ENCODE measurements at places on chromosomes 7 and 10.

- DNase-seq = no peak
These were observed 508.1 kb upstream of the FOXK1 start for GRCh38 chr7:4174016-4174415.

GRCh38 chr10:71084061-71084817 lies 128.1 kb upstream of the UNC5B start:
- no peak for DNase-seq

GRCh38 chr10:76230921-76231285 lies 799.5 kb downstream of the LRMDA start:
- no peak for DNase-seq

- no peak for DNase-seq
These were observed 31.2 kb downstream of the TSPAN14 start for GRCh38 chr10:80485076-80485945.

DNA sequence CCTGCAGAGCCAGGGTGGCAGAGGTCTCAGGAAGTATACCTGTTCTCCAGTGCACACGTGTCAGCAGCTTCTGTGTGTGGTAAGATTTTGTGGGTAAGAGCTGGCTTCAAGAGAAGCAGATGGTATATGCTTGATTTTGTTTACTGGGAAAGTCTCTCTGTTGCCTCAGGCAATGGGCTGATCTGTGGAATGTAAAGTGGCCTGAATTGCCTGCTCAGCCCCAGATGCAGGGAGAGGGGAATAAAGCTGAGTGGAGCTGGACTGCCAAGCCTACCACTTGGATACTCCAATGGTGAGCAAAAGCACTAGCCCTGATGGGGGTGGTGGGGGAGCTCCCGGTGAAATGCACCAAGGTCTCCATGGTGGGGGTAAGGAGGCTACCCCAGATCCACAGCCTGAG lies 156.1 kb downstream of the WDR11 start:
- DNase-seq = no peak

- no peak for DNase-seq
These were observed 79.5 kb upstream of the SVIL start for GRCh38 chr10:29714096-29714874.

GRCh38 chr10:28214219-28214618 lies 88.6 kb downstream of the MPP7 start:
- no peak for DNase-seq

DNA sequence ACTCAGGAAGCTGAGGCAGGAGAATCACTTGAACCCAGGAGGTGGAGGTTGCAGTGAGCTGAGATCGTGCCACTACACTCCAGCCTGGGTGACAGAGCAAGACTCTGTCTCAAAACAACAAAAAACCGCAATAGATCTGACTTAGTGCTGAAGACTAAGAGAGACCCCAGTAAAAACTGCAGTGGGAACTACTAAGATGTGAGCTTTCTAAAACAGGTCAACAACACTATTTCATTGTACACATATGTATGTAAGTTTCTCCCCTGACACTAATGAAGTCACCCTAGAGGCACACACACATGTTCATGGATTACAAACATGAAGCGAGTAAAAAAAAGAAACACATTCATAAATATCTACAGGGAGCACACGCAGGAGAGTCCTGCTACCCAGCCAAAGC lies 68.3 kb downstream of the PDE1C start:
- no peak for DNase-seq

DNA sequence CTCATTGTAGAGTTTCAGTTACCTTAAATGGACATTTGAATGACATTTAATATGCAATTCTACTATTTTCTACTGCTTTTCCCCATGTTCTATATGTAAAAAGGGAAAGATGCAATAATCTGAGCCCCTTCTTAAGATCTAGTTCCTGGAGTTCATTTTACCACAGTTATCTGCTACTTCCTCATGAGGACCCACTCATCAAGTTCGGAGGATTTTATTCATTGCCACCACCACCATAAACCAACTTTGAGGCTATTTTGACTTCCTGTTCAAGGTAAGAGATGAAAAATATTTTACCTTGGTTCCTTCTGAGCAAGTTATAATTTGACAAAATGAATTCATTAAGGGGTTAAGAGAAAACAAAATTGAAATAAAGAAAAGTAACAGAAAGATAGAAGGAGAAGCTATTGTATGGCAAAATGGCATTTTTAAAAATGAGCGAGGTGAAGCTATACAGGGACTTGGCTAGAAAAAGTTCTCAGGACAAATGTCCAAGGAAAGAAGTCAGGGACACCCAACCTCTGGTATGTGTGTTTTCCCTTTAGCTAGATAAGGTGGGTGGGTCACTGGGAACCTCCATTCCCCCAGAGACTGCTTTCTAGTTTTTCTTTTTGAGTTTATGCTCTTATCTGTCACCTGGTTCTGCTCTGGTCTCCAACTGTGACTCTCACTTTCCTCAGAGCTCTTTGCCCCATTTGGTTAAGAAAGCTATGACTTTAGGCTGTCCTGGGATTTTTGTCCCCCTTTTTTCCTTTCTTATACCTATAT lies 14.9 kb upstream of the FAM3C start:
- DNase-seq = no peak

- no peak for DNase-seq
These were observed 27.7 kb upstream of the PRKCQ start for GRCh38 chr10:6607778-6608177.

DNA sequence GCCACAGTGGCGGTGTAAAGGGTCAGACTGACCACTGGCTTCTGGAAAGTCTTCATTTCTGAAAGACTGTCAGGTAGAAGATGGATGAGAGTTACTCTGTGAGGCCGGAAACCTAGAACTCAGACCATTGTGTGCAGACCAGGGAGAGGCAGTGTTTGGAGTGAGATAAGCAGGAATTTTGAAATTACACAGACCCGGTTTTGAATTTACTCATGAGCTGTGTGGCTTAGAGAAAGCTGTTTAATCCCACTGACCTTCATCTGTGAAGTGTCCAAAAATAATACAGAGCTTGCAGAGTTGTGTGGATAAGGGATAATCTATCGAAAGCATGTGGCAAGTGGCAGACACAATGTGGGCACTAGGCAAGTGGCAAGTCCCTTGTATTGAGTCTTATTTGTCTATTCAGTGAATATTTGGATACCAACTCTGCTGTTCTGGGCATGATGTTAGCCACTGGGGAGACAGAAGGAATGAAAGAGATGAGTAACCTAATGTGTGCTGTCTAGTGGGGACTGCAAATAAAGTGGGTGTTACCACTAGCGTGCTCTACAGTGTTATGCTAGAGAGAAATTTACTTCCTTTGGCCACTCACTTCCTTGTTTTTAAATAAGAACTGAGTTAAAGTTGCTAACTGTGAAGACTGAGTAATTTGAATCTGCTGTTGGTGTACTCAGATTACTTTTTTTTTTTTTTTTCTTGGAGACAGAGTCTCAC lies 69.4 kb downstream of the KIAA1217 start:
- no peak for DNase-seq

DNA sequence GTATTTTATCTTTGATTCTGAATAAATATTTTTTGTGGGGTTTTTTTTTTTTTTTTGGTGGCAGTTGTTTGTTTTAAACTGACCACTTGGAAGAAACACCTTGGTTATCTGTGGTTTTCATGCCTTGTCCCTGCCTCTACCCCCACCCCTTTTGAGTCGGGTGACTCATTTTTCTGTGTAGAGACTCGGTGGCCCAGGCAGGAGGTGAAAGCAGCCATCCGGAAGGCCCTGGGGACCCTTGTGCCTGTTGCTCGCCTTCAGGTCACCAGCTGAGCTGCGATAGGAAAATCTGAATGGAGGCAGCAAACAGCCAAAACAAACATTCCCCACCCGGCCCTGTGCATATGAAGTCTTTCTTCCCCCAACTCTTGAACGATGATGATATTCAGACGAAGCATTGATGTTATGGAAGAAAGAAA lies 22.8 kb downstream of the CYP17A1 start:
- DNase-seq = no peak

- DNase-seq = no peak
These were observed 7.1 kb upstream of the RBM20 start for GRCh38 chr10:110636932-110637557.

GRCh38 chr10:61786728-61787127 lies 114.8 kb upstream of the ARID5B start:
- DNase-seq = no peak

DNA sequence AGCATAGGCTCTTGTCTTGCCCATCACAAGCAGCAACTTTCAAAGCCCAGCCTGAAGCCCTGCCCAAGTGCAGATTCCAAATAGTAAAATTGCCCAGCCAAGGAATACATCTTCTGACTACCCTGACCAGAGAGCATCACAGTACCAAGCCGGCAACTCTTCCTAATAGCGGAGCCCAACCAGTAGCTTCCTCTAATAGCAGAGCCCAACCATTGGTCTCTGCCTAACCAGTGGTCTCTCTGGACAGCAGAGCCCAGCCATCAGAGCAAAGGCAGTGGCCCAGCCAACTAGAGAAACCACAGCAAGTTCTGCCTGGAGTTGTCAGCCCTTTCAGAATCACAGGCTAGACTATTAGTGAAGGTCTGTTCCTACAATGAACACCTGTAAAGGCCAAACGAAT lies 285.6 kb downstream of the HGF start:
- DNase-seq = no peak

DNA sequence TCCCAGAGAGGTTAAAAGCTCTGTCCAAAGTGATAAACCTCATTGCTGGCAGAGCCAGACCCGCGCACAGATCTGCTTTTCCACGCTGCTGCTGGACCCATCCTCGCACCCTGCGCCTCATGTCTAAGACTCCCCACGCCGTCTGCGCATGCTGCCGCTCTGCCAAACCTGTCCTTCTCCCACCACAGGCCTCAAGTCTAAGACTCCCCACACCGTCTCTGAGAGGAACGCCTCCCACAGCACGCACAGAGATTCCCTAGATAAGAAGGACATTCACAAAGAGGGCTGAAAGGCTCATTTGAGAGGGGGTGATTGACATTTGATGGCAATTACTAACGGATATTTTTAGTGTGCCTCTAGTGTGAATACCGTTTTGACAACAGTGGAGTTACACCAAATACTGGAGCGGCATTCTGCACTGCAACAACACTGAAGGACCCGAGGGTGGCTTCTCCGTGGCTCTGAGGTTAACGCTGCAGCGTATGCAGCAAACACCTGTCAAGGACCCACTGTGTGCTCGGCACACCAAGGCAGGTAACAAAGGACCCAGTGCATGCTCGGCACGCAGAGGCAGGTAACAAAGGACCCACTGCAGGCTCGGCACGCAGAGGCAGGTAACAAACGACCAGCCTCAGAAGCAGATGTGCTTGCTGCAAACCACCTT lies 231.4 kb downstream of the DNAJB6 start:
- DNase-seq = no peak

DNA sequence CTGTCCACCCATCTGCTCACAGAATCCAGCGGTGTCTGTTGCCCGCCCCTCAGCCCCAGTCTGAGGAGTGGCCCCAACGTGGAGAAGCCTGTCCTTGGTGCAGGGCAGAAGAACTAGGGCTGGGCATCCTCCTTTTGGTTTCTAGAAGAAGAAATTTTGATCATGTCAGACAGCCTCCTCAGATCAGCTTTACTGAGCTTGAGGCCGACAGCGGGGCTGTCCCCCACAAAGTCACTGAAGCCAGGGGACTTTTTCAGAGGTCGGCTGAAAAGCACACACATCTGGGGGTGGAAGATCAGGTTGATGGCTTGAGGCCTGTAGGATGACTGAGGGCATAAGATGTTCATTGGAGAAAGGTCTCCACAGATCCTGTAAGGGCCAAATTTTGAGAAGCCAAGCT lies 767.9 kb downstream of the GRID1 start:
- DNase-seq = no peak

DNA sequence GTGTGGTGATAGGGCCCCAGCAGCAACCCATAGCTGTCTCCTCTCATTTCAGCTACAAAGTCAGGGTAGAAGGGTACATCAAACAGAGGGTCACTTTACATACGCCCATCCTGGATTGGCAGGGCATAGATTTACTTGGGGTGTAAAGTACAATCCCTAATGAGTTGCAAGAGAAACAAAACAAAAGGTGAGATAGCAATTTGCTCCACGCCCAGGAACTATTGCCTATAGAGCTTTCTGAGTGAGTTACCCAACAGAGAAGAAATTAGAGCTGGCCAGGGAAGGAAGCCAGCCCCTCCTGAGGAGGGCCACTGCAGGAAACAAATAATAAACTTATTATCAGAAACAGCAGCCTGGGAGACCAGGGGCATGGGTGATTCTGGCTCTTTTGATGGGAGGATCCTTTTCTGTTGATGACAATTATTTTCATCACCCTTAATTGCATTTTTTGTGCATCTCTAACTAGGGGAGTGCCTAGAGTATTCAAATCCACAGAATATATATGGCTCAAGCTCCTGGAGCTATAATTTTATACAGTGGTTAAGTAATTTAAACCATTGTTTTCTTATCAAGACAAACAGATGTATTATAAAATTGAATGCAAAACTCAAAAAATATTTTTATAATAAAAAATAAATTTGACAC lies 47.4 kb downstream of the SLC26A5 start:
- DNase-seq = no peak

DNA sequence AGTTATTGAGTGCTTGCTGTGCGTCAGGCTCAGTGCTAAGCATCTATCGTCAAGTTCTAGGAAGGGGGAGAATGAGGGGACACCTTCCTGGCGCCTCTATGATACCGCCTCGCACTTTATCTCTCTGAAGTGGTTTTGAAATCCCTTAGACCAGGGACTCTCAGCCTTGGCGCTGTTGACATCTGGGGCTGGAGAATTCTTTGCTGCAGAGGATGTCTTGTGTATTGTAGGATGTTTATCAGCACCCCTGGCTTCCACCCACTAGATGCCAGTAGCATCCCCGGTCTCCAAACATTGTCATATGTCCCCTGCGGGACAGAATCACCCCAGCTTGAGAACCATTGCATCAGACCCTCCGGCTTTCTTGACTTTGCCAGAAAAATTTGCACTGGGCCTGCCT lies 285.5 kb downstream of the CCDC3 start:
- no peak for DNase-seq

DNA sequence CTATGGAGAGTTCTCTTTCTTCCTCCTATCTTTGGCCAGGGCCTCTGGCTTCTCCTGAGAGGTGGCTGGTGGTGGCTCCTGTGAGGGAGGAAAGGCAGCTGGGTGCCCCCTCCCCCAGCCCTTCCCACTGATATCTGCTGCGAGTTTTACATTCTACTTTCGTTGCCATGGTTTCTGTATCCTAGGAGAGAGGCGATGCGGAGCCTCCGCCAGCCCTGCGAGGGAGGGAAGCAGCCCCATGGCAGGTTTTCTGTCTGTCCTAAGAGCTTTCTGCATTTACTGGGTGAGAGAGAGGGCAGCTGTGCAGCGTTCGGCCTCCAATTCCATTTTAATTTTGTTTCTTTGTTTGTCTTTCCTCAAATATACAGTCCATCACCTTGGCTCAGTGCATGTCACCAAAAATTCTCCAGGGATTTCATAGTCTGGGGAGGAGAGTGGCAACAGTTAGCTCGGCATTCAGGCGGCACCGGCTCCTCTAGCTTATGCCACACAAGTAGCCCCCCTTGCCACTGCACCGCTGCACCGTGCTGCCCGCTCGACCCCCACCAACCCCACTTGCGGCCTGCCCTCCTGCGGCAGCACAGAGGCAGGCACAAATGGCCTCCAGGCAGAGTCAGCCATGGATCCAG lies 20.4 kb downstream of the DNAJB12 start:
- DNase-seq = no peak

DNA sequence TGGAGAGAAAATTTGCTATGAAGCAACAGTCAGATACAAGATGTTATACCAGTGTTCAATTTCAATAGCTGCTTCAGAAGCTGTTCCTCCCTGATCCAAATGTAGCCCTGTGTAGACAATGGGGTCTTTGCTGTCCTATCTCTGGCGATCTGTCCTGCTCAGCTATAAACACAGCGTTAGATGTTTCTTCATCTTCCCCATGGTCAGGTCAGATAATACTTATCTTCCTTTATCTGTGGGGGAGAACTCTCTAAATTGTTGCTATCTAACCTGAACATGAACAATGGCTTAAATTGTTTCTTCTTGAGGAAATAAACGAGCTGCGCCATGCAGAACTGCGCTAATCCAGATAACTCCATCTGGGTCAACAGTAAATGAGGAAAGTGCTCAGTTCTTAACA lies 15.6 kb upstream of the KIAA1217 start:
- DNase-seq = no peak

Data from activated gamma-delta T cell treated with anti-CD3 and anti-CD28 coated beads, Interleukin-2, amount 50 U/mL, for 16 hours (primary cell).